ENCODE measurements at places on chromosomes 6 and 20.

GRCh38 chr6:3368685-3369084 lies 88.2 kb downstream of the SLC22A23 start:
- DNase-seq: no peak

GRCh38 chr6:111727041-111727440 lies 121.4 kb upstream of the TRAF3IP2 start:
- DNase-seq: no peak

DNA sequence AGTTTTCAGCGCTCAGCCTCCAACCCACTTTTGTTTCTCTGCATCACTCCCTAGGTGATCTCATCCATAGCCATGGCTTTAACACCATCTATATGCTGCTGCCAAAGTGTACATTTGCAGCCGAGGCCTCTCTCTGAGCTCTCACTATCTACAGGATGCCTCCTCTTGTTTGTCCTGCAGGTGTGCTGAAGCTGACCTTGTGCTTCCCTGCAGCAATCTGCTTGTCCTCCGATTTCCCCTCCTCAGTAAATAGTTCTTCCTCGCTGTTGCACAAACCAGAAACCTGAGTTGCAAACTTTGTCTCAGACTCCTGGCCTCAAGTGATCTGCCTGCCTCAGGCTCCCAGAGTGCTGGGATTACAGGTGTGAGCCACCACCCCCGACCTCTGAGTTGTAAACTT lies 3.7 kb upstream of the TXNDC5 start:
- no peak for DNase-seq

- DNase-seq: no peak
Observed at GRCh38 chr6:54222217-54222616, 86.0 kb upstream of the TINAG start.

- DNase-seq: no peak
Observed at GRCh38 chr6:164370773-164371172, 938.6 kb downstream of the C6orf118 start.

- DNase-seq: no peak
Observed at GRCh38 chr6:23456396-23456795, 669.6 kb upstream of the NRSN1 start.

- DNase-seq: no peak
Observed at GRCh38 chr20:1964061-1964460, 29.8 kb downstream of the PDYN start.

- DNase-seq: no peak
Observed at GRCh38 chr6:129069006-129069405, 186.1 kb downstream of the LAMA2 start.
